Activated naive CD4-positive, alpha-beta T cell treated with anti-CD3 and anti-CD28 coated beads, Interleukin-2, amount 50 U/mL, for 72 hours (primary cell): ENCODE measurements at places on chromosomes 13 and 19. TPM values are rescaled to one million over a fixed set of nuclear protein-coding genes. Genes with fewer than 3 reads are reported as not detected.
A peak's percentile ranks its signal among the peaks of the same experiment; 100 is the strongest.

C1QTNF9B gene
- total RNA-seq = not detected

GPC6 gene
- not detected for total RNA-seq

FXYD1 gene
- total RNA-seq = 1.4 TPM

MYH14 gene
- total RNA-seq = not detected

PPM1N gene
- total RNA-seq = 7.4 TPM

ATP12A gene
- not detected for total RNA-seq

ZNF567 gene
- 5.4 TPM for total RNA-seq

SPACA4 gene
- total RNA-seq = not detected

ITGBL1 gene
- not detected for total RNA-seq

GRCh38 chr13:95474992-95475391 lies 77.5 kb upstream of the CLDN10 start:
- DNase-seq = no peak

- no peak for DNase-seq
These were observed 57.9 kb downstream of the CHST8 start for GRCh38 chr19:33679696-33680095.

DNA sequence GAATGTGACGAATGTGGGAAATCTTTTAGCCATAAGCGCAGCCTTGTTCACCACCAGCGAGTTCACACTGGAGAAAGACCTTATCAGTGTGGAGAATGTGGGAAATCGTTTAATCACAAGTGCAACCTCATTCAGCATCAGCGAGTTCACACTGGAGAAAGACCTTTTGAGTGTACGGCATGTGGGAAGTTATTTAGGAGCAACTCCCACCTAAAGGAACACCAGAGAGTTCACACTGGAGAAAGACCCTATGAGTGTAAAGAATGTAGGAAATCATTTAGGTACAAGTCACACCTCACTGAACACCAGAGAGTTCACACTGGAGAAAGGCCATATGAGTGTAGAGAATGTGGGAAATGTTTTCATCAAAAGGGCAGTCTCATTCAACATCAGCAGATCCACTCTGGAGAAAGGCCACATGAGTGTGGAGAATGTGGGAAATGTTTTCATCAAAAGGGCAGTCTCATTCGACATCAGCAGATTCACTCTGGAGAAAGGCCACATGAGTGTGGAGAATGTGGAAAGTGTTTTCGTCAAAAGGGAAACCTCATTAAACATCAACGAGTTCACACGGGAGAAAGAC lies 7.6 kb downstream of the ZNF776 start:
- no peak for DNase-seq

DNA sequence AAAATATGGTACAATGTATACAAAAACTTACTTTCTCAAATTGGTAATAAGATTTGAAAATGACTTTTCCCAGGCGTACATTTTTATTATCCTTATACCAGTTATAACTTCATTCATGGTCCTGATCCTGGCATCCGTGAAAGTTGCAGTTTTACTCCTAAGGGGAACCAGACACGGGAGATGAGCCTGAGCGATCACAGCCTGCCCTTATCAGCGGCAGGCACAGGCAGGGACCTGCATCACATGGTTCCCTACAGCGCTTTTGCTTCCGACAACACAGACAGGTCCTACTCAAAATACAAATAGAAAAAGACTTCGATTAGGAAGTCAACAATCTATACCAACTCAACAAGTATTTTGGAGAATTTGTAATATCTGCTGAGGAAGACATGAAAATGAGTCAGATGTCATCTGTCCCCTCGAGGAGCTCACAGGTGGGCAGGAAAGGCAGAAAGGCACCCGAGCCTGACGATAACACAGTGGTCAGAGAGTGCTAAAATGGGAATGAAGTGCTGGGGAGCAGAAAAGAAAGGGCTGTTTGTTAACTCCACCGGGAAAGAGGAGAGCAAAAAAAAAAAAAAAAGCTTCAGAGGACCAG lies 93.4 kb downstream of the ABCC4 start:
- no peak for DNase-seq

- peak; percentile 75 for DNase-seq
These were observed 60.7 kb downstream of the MCF2L start for GRCh38 chr13:113029487-113030258.

DNA sequence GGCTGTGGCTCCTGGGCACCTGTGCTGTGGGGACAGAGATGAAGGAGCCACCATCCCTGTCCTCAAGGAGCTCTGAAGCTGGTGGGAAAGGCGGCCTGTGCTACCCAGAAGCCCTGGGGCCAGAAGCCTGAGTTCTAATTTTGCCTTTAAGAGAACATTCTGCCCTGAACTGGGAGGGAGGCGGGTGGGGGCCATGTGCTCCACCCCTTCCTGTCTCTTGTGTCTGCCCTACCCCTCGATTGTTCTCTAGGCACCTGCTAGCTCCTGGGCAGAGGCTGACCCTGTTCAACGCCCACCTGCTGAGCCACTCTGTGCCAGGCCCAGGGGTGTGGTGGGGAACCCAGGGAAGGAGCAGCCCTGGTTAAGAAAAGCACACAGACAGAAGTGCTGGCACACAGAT lies 5.9 kb downstream of the TRAPPC6A start:
- DNase-seq = no peak

GRCh38 chr13:98254513-98254912 lies 77.4 kb upstream of the RNF113B start:
- DNase-seq = no peak

- DNase-seq = no peak
These were observed 1.1 kb downstream of the FGF14 start for GRCh38 chr13:102400675-102401145.

DNA sequence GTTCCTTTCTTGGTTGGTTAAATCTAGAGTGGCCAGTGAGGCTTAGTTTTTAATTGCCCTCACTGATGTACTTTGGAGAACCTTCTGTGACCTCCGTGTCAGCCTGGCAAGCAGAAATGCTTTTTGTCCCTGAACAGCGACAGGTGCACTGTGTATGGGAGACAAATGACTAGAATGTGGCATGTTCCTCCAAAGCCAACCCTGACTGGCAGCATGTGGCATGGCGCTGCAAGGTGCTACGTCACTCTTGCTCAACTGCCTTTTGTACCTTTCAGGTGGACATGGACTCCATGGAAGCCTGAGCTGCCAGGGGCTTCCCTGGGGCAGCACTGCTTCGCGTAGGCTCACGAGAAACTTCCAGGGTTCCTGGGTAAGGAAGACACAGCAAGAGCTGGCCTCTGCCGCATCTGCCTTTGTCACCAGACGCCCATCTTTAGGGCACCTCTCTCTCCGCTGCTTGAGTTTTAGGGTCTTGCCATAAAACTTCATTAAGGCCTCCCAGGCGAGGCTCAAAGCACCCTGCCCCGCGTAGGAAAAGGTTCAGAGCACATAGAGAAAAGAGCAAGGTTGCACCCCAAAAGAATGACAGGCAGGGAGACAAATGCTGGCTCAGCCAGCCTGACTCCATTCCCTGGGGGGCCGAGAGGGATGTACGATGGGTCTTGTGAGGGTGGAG lies 167.1 kb upstream of the SOX1 start:
- DNase-seq = no peak

DNA sequence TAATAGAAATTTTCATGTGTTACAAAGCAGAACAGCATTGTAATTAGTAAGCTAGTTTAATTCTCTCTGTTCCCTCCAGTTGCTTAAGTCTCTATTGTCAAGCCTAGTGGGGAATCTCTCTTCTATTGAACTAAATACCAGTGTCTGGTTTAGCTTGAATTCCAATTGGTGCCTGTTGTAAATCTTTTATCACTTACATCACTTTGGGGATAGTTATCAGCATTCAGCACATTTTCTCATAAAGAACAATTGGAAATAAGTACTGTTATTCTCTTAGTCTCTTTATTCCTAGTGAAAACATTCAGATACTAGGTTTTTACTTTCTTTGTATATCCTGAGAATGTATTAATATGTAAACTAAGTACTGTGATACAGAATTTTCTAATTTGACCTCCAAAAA lies 25.2 kb downstream of the IPO5 start:
- no peak for DNase-seq

DNA sequence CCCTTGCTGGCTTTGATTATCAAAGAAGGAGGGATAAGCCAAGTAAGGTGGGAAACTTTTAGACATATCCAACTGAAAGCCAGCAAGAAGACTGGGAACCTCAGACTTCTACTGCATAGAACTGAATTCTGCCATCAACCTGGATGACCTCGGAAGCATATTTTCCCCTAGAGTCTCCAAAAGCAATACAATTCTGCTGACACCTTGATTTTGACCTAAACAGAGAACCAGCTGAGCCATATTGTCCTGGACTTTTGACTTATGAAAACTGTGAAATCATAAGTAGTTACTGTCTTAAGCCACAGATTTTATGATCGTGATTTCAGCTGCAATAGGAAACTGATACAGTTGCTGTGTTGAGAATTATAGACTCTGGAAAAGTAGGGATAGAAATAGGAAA lies 227.6 kb downstream of the PCDH20 start:
- DNase-seq = no peak

DNA sequence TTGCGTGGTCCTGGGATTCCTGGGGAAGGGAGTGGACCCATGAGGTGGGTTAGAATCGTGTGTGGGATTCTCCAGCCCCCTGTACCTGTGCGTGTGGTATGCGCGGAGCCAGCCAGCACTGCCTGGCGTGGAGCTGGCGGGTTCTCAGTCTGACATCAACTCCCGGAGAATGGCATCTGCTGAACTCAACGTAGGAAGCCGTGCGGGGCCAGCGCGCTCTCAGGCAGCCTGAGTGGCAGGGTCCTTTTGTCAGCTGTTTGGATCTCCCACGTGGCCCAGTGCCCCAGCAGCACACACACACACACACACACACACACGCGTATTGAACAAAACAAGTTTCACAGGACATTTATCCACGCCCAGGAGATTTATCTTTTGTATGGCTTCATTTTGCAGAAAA lies 28.1 kb downstream of the ATP4B start:
- DNase-seq = no peak

- DNase-seq = no peak
These were observed 6.3 kb downstream of the ABCA7 start for GRCh38 chr19:1046117-1046626.

- no peak for DNase-seq
These were observed 994 bp downstream of the CCDC194 start for GRCh38 chr19:17393002-17393401.

DNA sequence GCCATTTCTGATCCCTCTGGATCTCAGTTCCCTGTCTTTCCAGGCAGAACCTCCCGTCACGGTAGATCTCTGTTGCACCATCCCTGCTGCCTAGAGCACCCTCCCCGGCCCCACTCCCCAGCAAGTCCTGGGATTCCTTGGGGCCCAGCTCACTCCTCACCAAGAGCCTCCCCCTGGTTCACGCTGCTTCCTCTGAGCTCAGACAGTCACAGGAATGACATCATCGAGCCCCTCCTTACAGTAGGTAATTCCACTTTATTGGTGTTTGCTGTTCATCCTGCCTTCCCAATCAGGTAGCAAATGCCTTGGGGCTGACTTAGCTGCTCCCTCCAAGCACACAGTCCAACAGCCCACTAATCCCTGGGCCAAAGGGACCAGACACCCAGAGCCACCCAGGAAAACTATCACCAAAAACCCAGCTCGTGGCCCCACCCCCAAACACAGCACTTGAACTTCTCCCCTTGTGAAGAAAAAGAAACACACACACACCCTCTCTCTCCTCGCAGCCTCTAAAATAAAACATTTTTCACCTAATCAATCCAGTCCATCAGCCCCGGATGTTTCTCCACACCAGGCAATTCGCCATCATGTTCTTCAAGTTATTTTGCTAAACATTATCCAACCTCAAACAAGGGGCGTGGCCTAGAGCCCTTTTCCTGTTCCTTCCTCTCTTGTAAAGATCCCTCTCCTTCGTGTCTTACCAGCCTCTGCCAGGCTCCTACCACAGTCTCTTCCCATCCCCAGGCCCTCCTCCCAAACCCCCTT lies 2.5 kb downstream of the NAPA start:
- DNase-seq = no peak

DNA sequence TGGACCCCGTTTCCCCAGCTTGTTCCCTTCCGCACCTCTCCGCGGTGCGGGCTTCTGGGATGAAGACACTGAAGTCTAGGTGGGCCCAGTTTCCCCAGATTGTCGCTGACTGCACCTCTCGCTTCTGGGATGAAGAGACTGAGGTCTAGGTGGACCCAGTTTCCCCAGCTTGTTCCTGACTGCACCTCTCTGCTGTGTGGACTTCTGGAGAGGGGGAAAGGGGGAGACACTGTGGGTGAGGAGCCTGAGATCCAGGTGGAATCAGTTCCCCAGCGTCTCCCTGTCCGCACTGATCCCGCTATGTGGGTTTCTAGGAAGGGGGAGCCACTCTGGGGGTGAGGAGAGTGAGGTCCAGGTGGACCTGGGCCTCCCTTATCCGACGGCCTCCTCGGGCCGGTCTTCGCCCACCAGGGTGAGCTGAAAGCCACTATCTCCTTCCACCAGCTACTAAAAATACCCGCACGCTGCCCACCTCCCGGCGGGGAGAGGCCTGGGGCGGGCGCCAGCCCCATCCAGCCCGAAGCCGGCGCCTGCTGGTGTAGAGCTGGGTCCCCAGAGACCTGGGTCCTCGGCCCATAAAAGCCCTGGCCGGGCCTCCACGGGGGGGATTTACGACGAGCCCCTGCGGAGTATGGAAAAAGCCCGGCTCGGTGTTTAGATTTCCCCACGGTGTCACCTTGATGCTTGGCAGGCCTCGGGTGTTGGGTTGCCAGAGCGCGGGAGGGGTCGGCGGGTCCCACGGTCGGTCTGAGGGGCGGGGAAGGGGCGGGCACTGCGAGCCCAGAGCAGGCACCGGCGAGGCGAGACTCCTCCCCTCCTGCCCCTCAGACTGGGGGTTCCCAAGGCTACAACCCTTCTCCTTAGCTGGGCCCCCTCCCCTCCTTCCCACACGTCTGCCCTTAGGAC lies 10.6 kb downstream of the FUT6 start:
- peak; percentile 40 for DNase-seq

GRCh38 chr19:8097198-8097597 lies 44.6 kb downstream of the CCL25 start:
- DNase-seq = no peak

DNA sequence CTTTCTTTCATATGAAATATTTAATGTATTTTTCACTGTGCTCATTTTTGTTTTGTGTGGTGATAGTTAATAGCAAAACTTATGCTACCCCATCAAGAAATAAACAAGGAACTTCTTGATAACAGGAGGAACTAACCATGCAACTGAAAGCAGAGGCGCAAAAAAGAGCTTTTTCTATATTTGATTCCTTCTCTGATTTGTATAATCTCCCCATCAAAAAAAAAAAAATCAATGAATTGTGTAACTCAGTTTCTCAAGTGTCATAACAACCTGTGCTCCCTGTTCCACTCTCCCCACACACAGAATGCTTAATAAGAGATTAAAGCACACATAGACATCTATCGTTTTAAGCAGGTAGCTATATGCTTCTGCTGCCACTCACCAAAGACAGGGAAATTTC lies 67.3 kb upstream of the MED4 start:
- no peak for DNase-seq

- DNase-seq = no peak
These were observed 11.2 kb downstream of the CYP4F22 start for GRCh38 chr19:15519433-15519976.

- no peak for DNase-seq
These were observed 2.1 kb upstream of the CDX2 start for GRCh38 chr13:27971236-27971645.
